Right lung (tissue), 10 donors: ENCODE measurements at places on chromosomes 4 and X.
A peak's percentile ranks its signal among the peaks of the same experiment; 100 is the strongest.

DNA sequence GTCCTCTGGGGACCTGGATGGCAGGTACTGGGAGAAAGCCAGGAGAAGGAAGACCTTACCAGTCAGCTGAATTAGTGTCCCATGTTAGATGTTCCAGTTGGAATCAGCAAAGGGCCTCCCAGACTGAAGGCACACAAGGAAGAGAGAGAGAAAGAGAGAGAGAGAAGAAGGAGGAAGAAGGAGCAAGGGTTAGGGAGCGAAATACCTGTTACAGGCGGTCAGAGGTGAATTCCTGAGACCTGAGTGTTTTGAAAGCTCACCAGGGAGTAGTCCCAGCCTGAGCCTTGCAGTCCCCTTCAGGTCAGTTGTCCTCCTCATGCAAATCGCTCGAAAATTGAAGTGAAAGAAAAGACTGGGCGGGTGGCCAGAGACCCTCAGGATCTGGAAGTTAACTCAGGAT is 60.3 kb downstream of the USP11 start:
- no peak for DNase-seq

GRCh38 chrX:151206871-151207270 is 30.5 kb downstream of the GPR50 start:
- no peak for DNase-seq

GRCh38 chr4:62676962-62677361 is 1476.8 kb downstream of the ADGRL3 start:
- DNase-seq = no peak

GRCh38 chrX:17788439-17788838 is 51.1 kb downstream of the SCML1 start:
- DNase-seq = peak; percentile 33

DNA sequence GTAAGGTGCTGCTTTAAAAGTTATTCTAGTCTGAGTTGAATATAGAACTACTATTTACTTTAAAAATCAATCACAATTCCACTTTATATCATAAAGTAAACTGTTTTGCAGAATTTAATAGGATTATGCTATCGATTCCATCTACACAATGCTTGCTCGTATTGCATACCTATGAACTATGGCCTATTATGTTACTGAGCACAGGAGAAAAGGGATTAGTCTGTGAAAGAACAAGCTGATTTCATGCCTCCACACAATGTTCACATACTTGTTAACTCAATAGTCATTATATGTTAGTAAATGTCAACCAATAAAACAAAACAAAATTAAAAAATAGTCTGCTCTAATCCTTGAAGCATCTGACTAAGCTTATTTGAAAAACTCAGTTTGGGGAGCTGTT is 223.6 kb downstream of the PCDH10 start:
- no peak for DNase-seq

- DNase-seq = no peak
These were observed 218.4 kb upstream of the HCCS start for GRCh38 chrX:10892621-10893225.

DNA sequence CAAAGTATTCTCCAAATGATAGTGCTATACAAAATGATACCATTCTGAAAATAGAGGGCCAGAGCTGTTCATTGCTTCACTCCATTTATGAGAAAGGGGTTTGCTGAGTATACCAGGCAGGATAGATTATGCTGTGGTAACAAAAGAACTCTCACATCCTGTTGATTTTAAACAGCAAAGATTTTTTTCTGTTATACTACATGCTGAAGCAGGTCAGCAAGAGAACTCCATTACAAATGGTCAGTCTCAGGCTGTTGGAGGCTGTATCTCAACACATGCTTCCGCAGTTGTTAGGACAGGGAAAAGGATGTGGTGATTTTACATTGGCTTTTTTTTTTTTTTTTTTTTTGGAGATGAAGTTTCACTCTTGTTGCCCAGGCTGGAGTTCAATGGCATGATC is 13.7 kb upstream of the KLHL5 start:
- DNase-seq = no peak

DNA sequence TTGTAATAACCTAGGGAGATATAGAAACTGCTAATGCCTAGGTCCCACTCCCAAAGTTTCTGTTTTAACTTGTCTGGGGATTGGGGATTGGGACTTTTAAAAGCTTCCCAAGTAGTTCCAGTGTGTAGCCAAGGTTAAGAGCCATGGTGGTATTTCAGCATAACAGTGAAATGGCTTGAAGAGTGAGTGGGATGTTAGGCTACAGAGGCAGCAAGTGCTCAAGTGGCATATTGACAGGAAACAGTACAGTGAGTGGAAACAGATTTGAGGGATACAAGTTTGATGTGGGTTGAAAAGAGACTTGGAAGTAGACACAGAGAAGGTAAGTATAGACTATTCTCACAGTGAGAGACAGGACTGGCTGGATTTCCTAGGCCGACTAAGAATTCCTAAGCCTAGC is 217.6 kb upstream of the CNKSR2 start:
- DNase-seq = no peak

- peak; percentile 74 for DNase-seq
These were observed 179.1 kb upstream of the TBC1D9 start for GRCh38 chr4:140935254-140935653.

GRCh38 chr4:168361365-168362024 is 42.9 kb upstream of the DDX60 start:
- no peak for DNase-seq

GRCh38 chr4:36712013-36712412 is 430.6 kb downstream of the DTHD1 start:
- no peak for DNase-seq

DNA sequence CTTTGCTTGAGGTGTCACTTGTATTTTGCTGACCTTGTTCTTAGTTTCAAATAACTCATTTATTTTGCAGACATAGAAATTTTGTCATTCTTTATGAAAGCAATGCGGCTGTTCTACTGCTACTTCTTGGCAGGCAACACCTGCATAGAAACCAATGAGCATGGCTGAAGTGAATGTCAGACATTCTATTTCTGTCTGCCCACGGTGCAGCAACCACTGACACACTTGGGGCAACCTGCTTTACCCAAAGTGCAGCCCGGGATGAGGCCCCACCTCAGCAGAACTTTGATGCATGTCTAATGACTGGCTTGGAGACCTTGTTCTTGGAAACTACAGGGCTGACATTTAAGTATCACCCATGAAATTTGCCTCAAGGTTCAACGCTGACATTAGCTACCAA is 93.6 kb downstream of the RBM47 start:
- no peak for DNase-seq

DNA sequence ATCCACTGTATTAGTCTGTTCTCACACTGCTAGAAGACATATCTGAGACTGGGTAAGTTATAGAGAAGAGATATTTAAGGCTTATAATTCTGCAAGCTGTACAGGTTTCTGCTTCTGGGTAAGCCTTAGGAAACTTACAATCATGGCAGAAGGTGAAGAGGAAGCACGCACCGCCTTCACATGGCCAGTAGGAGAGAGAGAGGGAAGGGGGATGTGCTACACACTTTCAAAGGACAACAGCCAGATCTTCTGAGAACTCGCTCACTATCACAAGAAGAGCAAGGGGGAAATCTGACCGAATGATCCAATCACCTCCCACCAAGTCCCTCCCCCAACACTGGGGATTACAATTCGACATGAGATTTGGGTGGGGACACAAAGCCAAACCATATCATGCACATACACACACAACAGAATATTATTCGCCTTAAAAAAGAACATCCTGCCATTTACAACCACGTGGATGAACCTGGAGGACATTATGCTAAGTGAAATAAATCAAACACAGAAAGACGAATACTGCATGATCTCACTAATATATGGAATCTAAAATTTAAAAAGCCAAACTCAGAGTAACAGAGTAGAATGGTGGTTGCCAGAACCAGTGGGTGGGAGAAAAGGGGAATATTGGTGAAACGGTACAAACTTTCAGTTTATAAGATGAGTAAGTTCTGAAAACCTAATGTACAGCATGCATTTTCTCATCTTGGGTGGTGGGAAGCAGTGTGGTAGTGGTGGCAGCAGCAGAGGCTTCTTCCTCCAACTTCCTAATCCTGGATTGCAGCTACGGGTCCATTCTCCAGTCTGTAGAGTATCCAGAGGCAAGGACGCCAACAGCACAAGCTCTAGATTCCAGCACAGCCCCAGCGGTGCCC is 12.8 kb downstream of the FRYL start:
- DNase-seq = no peak

DNA sequence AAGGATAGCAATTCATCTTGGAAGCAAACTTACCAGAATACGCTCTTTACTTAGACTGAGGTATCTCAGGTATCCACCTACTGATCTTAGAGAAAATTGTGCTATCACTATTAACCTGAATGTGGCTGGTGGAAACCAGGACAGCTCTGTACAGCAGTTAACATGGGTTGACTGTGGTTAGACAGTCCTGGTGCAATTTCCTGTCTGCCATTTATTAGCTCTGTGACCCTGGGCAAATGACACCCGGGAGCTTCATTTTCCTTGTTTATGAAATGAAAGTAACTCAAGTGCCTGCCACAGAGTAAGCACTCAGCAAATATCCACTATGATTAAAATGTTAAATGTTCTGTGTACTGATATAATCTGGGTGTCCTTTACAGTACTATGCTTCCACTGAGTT is 60.0 kb downstream of the SMC1A start:
- DNase-seq = no peak

- DNase-seq = no peak
These were observed 23.8 kb downstream of the CXCL1 start for GRCh38 chr4:73892966-73893365.

DNA sequence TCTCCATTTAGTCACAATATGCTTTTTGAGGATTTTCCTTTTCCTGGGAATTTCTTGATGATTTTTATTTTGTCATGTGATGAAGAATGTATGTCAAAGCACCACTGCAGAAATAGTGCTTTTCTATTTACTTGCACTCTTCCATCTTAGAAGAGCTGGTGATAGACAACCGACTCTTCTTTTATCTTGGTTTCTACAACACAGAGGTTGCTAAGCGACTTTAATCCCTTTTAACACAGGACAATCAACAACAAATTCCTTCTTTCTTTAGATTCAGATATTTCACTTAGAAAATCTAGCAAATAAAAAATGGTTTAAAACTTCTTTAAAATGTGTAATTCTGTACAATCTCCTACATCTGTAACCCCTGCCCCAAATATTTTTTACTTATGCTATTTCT is 34.6 kb downstream of the TET2 start:
- DNase-seq = no peak

GRCh38 chr4:95847908-95848460 is 8.1 kb downstream of the PDHA2 start:
- no peak for DNase-seq

- DNase-seq = no peak
These were observed 167.8 kb downstream of the PACRGL start for GRCh38 chr4:20868108-20868507.

DNA sequence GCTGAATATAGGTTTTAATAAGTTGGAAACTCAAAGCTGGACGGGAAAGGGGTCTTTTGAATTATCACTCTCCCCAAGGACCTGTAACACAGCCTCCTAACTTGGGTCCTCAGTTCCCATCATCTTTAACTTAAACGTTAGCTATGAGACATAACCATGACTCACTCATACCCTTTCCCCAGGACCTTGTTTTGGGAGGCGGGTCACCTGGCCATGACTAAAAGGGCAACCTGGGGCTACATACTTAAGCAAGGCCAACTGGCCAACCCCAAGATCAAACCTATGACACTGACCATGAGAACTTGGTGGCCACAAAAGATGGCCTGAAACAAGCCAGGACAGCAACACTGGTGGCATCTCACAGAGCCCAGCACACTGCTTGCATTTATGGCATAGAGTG is 89.0 kb downstream of the SH3KBP1 start:
- no peak for DNase-seq

- DNase-seq = no peak
These were observed 2.3 kb downstream of the MPP1 start for GRCh38 chrX:154802947-154803346.

DNA sequence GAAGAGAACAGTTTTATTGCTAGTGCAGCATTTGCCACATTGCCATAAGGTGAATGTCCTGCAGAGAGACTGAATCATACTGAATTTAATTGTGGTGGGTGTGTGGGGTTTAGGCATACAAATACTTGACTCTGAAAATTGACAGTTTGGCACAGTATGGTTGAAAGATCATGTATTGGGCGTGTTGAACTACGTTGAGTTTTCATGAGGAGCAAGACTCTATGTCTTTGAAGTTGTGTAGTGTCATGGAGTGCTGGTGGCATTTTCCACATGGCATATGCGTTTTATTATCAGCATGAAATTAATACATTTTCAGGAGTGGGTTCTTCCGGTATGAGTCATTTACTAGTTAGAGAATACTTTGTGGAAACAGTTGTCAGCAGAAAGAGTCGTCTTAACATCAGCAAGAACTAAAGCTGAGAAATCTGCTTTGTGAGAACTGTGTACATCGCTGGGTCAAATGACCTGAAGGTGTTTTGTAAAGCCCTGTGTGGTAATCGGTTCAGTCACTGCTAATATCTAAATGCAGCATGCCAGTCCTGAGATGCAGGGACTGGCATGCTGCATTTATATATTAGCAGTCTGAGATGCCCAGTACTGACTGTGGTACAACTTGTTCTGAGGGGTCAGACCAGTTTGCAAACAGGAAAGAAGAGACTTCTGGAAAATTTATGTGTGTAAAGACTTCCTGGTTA is 50.3 kb downstream of the ARHGAP10 start:
- no peak for DNase-seq

DNA sequence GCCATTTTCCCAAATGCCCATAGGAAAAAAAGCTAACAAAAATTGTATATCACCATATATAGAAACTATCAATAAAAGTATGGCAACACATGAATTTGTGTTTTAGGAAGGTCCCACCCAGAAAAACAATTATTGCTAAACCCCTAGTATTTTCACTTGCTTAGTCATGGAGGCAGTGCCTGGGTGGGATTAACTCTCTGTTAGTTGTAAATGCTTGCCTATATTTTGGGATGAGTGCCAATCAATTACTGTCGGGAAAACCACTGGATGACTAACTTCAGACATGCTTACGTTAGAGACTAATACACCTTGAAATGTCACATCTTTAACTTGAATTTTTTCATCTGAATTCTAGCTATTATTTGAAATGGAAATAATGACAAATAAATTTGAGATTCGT is 33.9 kb downstream of the TMPRSS11A start:
- DNase-seq = no peak

DNA sequence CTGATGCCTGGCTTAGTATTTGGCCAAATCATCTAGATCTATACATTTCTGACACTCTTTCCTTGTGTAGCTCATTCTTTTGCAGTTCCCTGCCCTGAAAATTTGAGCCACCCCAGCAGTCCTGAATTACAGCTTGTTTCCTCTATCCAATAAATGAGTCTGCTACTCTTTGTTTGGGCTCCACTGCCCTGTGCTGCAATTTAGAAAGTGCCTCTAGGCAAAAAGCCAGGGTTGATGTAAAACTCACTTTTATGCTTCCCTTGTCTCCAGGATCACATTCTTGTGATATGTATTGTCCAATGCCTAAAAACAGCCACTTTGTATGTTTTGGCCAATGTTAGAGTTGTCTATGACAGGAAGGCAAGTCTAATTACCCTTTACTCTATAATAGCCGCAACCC is 101.7 kb upstream of the MAP3K15 start:
- DNase-seq = no peak

DNA sequence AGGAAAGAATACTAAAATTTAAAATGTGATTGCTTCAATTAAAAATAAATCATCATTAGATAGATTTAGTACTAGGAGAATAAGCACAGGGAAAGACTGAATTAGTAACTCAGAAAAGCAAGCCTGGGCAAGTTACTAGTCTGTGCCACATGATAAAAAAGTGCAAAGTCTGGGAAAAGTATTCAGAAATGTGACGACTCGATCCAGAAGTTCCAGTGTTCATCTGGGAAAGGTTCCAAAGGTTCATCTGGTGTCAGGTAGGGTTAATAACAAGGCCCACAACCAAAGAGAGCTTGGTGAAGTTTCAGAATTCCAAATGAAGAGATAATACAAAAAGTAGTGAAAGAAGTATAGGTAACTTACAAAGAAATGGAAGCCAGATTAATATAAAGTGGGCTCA is 78.3 kb upstream of the ARSJ start:
- DNase-seq = no peak
